ENCODE measurements at places on chromosomes 4 and X.
A peak's percentile ranks its signal among the peaks of the same experiment; 100 is the strongest.

DNA sequence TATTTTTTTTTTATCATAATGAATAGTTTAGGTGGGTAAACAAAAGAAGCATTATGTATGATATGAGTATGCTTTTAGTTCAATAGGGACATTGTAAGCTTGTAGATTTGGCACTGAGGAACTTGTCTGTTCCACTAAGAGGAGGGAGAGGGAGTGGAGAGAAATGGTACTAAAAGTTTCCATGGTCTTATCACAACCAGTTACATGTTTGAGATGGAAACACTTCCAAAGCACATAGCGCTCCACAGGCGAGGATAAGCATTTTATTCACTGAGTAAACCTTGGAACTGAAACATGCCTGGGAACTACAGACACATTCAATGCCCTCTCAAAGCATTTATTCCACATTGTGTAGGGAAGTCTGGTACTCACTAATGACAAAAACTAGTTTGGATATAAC is 15.5 kb downstream of the MYOZ2 start:
- DNase-seq, result peak; percentile 59

DNA sequence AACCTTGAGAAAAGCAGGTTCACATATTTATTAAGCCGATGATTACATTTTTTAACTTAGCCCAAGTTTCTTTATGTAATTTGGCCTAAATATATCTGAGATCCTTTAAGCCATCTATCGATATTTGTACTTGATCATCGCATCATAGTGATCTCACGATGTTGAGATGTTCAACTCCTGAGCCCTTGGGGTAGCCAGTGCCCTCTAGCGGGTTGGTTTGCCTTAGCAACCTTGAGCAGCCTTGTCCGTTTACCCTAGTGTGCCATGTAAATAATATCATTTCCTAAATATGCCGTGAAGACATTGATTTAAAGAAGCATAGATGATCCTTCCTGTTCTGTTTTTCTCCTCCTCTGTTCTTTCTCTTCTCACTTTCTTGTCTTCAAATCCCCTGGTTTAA is 432.2 kb downstream of the RPA4 start:
- no peak for DNase-seq

- DNase-seq, result peak; percentile 31
These were observed 76.5 kb downstream of the PSAPL1 start for GRCh38 chr4:7358100-7358735.

- DNase-seq, result no peak
These were observed 120.4 kb upstream of the SCML1 start for GRCh38 chrX:17616936-17617335.
